ENCODE measurements at places on chromosomes 13 and 19. TPM values are rescaled to one million over a fixed set of nuclear protein-coding genes. Genes with fewer than 3 reads are reported as not detected.

DNA sequence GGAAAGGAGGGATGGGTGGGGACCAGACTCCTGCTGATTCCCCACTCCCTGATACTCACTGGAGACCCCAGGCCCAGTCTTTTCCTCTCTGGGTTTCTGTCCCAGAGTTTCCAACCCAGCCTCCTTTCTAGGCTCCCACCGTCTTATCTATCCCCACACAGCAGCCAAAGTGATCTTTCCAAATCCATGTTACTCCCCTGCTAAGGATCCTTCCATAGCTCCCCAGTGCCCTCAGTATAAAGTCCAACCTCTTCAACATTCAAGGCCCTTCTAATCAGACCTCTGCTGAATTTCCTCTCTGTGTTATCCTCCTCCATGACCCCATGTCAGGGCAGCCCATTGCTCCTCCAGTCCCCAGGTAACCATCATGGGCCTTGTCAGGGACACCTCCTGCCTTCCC is 1.3 kb upstream of the TGFB1 start:
- H3K36me3 ChIP-seq, result no peaks in the 10 kb centered on the region
- no peak overlapping the region for H3K4me3 ChIP-seq
- H3K27me3 ChIP-seq, result peaks cover 5% of the 10 kb centered on the region

- H3K36me3 ChIP-seq, result no peaks in the 10 kb centered on the region
- peaks cover 9% of the 10 kb centered on the region for H3K4me1 ChIP-seq
- H3K27me3 ChIP-seq, result no peaks in the 10 kb centered on the region
- H3K4me3 ChIP-seq, result no peak overlapping the region
Observed at GRCh38 chr13:48534911-48535501, 2.1 kb upstream of the RCBTB2 start.

GRCh38 chr19:28313633-28314032 is 899.3 kb downstream of the UQCRFS1 start:
- H3K4me3 ChIP-seq, result no peak overlapping the region
- no peaks in the 10 kb centered on the region for H3K36me3 ChIP-seq
- DNase-seq, result no peak
- no peaks in the 10 kb centered on the region for H3K27me3 ChIP-seq
- no peaks in the 10 kb centered on the region for H3K4me1 ChIP-seq

DNA sequence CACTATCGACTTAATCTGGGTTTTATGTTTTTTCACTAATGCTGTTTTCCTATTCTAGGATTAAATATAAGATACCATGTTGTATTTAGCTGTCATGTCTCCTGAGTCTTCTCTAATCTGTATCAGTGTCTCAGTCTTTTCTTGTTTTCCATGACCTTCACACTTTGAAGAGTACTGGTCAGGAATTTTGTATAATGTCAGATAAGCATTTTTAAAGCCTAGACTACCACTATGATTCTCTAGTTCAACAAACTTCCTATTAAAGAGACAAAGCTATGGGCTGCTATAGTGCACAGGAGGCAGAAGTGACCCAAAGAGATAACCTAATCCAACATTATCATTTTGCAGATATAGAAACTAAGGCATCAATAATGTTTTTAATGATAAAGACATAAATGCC is 63.0 kb upstream of the ZDHHC20 start:
- no peaks in the 10 kb centered on the region for H3K27me3 ChIP-seq
- no peak overlapping the region for H3K27ac ChIP-seq
- DNase-seq, result no peak

DNA sequence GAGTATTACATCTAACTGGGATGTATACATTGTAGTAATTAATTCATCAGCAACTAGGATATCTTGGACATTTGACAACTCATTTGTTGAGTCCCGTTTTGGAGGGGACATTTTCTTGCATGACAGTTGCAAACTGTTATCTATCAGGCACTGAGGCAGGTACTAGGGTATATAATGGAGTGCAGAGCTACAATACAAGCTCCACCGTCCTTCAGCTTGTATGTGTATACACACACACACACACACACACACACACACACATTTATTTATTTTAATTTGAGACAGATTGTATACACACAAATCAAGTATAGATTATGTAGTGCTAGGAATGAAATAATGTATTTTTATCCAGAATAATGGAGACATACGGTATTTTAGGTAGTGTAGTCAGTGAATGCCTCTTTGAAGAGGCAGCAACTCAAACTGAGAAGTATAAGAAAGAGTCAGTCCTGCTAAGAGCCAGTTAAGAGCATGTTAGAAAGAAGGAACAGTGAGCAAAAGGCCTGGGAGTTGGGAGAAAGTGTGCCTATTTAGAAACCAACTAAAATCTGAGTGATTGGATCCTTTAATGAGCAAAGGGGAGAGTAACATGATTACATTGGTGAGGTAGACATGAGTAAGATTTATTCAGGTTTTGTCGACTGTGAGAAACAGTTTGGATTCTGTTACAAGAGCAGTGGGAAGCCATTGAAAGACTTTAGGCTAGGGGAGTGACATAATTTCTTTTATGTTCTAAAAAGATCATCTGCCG is 74.5 kb downstream of the NBEA start:
- no peaks in the 10 kb centered on the region for H3K36me3 ChIP-seq
- no peaks in the 10 kb centered on the region for H3K27me3 ChIP-seq
- no peak for DNase-seq
- H3K27ac ChIP-seq, result no peak overlapping the region
- no peak overlapping the region for H3K4me3 ChIP-seq

DNA sequence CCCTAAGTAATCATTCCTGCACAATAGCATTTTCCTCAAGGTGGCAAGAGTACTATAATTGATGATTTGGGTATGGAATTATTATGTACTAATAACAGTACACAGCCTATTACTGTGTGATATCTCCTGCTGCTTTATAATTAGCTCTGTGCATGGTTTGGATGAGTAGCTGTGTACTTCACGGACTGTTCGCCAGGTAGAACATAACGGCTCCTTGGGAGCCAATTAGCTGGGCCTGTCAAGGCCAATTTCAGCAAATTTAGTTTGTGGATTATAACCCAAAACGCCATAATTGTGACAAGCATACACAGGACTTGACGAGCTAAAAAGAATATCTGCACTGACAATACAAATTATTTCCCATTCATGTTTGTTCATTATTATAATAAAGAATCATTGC is 1584.2 kb downstream of the SLITRK1 start:
- no peak for DNase-seq
- no peaks in the 10 kb centered on the region for H3K4me1 ChIP-seq
- H3K36me3 ChIP-seq, result no peaks in the 10 kb centered on the region
- no peak overlapping the region for H3K27ac ChIP-seq
- H3K27me3 ChIP-seq, result no peaks in the 10 kb centered on the region

DNA sequence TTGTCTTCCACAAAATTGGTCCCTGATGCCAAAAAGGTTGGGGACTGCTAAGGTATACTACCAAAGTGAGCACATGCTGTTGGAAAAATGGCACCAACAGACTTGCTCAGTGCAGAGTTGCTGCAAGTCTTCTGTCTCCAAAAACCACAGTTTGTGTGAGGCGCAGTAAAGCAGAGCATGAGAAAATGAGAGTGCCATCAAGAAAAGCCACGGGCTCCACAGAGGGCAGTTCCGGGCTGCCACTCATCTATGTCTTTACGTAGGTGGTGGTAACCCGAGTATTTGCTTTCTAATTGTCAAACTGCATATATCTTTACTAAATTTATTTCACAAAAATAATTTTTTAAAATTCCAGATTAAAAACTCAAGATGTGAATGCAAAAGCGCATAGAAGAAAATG is 123.8 kb downstream of the RNF17 start:
- no peaks in the 10 kb centered on the region for H3K27me3 ChIP-seq
- no peaks in the 10 kb centered on the region for H3K4me1 ChIP-seq
- H3K27ac ChIP-seq, result no peak overlapping the region
- DNase-seq, result no peak
- no peaks in the 10 kb centered on the region for H3K36me3 ChIP-seq
- H3K4me3 ChIP-seq, result no peak overlapping the region

- H3K27me3 ChIP-seq, result no peaks in the 10 kb centered on the region
- DNase-seq, result peak; percentile 28
- no peaks in the 10 kb centered on the region for H3K4me1 ChIP-seq
- H3K36me3 ChIP-seq, result no peaks in the 10 kb centered on the region
- H3K4me3 ChIP-seq, result no peak overlapping the region
Observed at GRCh38 chr13:28349907-28350654, 144.8 kb downstream of the FLT1 start.

- H3K4me1 ChIP-seq, result peaks cover 8% of the 10 kb centered on the region
- DNase-seq, result no peak
- H3K36me3 ChIP-seq, result no peaks in the 10 kb centered on the region
- H3K27me3 ChIP-seq, result no peaks in the 10 kb centered on the region
- no peak overlapping the region for H3K27ac ChIP-seq
Observed at GRCh38 chr13:94317063-94317491, 162.4 kb downstream of the DCT start.

DNA sequence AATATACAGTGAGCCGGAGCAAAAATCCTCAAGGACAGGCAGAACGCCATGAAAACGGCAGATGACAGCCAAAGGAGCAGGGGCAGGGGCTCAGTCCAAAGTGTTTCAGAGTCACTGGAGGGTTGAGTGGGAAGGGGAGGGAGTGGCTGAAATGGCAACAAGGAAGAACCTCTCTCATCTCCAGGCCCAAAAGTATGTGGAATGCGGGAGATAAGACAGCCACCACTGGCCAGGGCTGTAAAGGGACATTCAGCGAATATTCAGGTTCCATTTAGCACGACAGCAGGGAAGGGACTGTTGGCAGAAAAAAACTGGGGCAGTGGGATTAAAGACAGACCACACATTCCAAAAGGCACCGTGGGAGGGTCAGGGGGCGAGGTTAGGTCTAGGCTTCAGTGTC is 48.4 kb downstream of the USPL1 start:
- H3K36me3 ChIP-seq, result no peaks in the 10 kb centered on the region
- H3K4me1 ChIP-seq, result peaks cover 6% of the 10 kb centered on the region
- H3K27ac ChIP-seq, result peak overlapping the region; percentile 71
- no peak for DNase-seq
- no peaks in the 10 kb centered on the region for H3K27me3 ChIP-seq
- H3K4me3 ChIP-seq, result no peak overlapping the region

DNA sequence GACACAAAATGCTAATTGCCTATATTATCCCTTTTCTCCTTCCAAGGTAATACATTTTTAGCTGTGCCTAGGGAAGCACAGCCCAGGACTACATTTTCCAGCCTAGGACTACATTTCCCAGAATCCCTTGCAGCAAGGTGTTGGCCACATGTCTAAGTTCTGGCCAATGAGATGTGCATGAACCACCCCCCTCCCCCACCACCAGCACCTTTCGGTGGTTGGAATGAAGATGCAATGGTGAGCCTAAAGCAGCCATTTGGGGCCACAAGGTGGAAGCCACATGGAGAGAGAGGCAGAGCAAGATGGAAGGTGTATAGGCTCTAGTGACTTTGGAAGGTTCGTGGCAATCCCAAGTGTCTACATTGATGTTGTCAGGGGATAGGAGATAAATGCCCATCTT is 16.2 kb downstream of the UNC13A start:
- H3K36me3 ChIP-seq, result no peaks in the 10 kb centered on the region
- H3K4me3 ChIP-seq, result no peak overlapping the region

GRCh38 chr19:35109395-35110112 is 6.1 kb upstream of the FXYD3 start:
- no peaks in the 10 kb centered on the region for H3K36me3 ChIP-seq
- no peak overlapping the region for H3K4me3 ChIP-seq
- H3K27me3 ChIP-seq, result no peaks in the 10 kb centered on the region
- H3K27ac ChIP-seq, result no peak overlapping the region
- H3K4me1 ChIP-seq, result no peaks in the 10 kb centered on the region
- DNase-seq, result no peak

GRCh38 chr19:8477889-8478288 is 24.6 kb downstream of the PRAM1 start:
- DNase-seq, result no peak
- no peaks in the 10 kb centered on the region for H3K4me1 ChIP-seq
- no peaks in the 10 kb centered on the region for H3K27me3 ChIP-seq
- H3K36me3 ChIP-seq, result peaks cover 6% of the 10 kb centered on the region

- H3K4me3 ChIP-seq, result no peak overlapping the region
- no peaks in the 10 kb centered on the region for H3K4me1 ChIP-seq
- no peak overlapping the region for H3K27ac ChIP-seq
- H3K36me3 ChIP-seq, result no peaks in the 10 kb centered on the region
- no peak for DNase-seq
- no peaks in the 10 kb centered on the region for H3K27me3 ChIP-seq
Observed at GRCh38 chr13:85500696-85501256, 298.4 kb downstream of the SLITRK6 start.

DNA sequence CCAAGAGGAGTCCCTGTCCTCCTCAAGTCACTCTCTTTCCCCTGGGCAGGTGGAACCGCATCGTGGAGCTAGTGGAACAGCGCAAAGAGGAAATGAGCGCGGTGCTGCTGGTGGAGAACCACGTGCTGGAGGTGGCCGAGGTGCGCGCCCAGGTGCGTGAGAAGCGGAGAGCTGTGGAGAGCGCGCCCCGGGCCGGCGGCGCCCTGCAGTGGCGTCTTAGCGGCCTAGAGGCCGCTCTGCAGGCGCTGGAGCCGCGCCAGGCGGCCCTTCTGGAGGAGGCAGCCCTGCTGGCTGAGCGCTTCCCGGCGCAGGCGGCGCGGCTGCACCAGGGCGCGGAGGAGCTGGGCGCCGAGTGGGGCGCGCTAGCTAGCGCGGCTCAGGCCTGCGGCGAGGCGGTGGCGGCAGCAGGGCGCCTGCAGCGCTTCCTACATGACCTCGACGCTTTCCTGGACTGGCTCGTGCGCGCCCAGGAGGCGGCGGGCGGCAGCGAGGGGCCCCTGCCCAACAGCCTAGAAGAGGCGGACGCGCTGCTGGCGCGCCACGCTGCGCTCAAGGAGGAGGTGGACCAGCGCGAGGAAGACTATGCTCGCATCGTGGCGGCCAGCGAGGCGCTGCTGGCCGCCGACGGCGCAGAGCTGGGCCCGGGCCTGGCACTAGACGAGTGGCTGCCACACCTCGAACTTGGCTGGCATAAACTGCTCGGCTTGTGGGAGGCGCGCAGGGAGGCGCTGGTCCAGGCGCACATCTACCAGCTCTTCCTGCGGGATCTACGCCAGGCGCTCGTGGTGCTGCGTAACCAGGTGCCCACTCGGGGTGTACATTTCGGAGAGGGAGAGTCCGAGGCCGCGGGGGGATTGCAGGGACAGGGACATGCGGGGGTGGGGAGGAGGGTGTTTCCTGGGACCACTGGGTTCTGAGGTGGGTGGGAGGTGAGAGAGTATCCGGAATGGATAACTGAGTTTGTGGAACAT is 52.8 kb downstream of the SPTBN4 start:
- peaks cover 46% of the 10 kb centered on the region for H3K27me3 ChIP-seq
- no peaks in the 10 kb centered on the region for H3K4me1 ChIP-seq
- DNase-seq, result peak; percentile 49
- H3K36me3 ChIP-seq, result no peaks in the 10 kb centered on the region

GRCh38 chr19:2190848-2191455 is 27.2 kb downstream of the DOT1L start:
- no peak overlapping the region for H3K4me3 ChIP-seq
- H3K36me3 ChIP-seq, result no peaks in the 10 kb centered on the region
- H3K27me3 ChIP-seq, result no peaks in the 10 kb centered on the region
- DNase-seq, result no peak
- peak overlapping the region; percentile 55 for H3K27ac ChIP-seq

- H3K4me1 ChIP-seq, result no peaks in the 10 kb centered on the region
- no peak for DNase-seq
- H3K4me3 ChIP-seq, result no peak overlapping the region
- H3K27me3 ChIP-seq, result peaks cover 57% of the 10 kb centered on the region
Observed at GRCh38 chr19:50667759-50668231, 18.6 kb downstream of the C19orf81 start.

GRCh38 chr19:47315125-47315821 is 5.6 kb downstream of the C5AR1 start:
- no peaks in the 10 kb centered on the region for H3K36me3 ChIP-seq
- peak; percentile 90 for DNase-seq
- H3K27ac ChIP-seq, result peak overlapping the region; percentile 78
- no peaks in the 10 kb centered on the region for H3K27me3 ChIP-seq
- no peak overlapping the region for H3K4me3 ChIP-seq

The HRC gene
- polyA plus RNA-seq, result 0.33 TPM

The CFD gene
- polyA plus RNA-seq, result 8.2 TPM

The LPAR2 gene
- polyA plus RNA-seq, result 33.1 TPM

The KLF5 gene
- polyA plus RNA-seq, result 92.6 TPM

The ERICH6B gene
- polyA plus RNA-seq, result 0.96 TPM

The CCNA1 gene
- 0.83 TPM for polyA plus RNA-seq

The F10 gene
- polyA plus RNA-seq, result 143 TPM

The C19orf67 gene
- not detected for polyA plus RNA-seq
